ENCODE measurements at places on chromosomes 4 and X.

DNA sequence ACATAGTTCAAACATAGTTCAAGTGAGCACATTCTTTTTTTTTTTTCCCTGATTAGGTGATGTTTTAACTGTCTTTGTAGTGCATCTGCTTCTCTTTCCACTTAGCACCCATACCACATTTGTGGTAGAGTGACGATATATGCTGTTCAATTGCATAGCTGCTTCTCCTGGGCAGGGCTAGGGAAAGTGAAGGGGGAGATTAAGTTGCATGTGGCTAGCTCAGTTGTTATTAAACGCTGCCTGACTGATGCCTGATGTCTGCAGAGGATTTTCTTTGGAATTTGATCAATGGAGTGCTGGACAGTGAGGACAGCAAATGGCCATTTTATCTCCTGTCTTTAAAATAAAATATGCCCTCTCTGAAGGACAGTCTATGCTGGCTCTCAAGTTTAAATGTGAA, 63.7 kb downstream of the ANK2 start:
- no peak for DNase-seq

- no peak for DNase-seq
Measured at GRCh38 chr4:124903995-124904722, 191.6 kb upstream of the ANKRD50 start.

GRCh38 chr4:183405303-183405702, 39.1 kb upstream of the CDKN2AIP start:
- no peak for DNase-seq

DNA sequence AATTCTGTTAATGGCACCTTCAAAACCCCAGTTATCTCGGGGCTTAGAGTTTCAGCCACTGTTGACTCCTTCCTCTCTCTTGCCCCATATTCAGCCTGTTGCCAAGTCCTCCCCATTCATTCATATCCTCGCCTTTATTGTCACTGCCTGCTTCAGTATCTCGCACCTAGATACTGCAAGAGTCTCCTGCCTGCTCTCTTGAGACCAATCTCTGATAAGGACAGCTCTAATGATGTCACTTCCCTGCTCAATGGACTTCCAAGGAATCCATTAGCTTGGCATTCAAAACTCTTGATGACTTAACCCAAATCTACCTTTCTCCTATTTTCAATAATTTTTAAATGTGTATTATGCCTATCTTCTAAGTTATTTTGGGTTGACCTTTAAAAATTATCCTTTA, 1.1 kb upstream of the UBE2A start:
- DNase-seq, result no peak

GRCh38 chr4:150302553-150302952, 224.3 kb downstream of the DCLK2 start:
- peak; percentile 62 for DNase-seq

DNA sequence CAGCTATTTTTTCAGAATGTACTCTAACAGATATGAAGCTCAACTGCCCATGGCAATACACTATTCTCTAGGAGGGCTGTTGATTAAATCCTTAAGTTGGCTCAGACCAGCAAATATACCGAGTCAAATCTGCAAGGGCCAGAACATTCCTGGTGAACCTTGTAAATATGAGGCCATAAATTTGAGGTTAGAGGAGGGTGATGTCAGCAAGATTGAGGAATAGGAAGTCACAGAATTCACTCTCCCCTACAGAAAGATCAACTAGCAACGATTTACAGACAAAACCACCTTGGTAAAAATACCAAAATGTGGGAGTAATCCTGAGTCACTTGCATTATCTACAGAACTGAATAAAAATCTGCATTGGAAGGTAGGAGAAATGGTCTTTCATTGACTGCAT, 399.3 kb downstream of the GPM6A start:
- DNase-seq, result no peak

- DNase-seq, result no peak
Measured at GRCh38 chr4:55904576-55904975, 44.2 kb upstream of the CEP135 start.

DNA sequence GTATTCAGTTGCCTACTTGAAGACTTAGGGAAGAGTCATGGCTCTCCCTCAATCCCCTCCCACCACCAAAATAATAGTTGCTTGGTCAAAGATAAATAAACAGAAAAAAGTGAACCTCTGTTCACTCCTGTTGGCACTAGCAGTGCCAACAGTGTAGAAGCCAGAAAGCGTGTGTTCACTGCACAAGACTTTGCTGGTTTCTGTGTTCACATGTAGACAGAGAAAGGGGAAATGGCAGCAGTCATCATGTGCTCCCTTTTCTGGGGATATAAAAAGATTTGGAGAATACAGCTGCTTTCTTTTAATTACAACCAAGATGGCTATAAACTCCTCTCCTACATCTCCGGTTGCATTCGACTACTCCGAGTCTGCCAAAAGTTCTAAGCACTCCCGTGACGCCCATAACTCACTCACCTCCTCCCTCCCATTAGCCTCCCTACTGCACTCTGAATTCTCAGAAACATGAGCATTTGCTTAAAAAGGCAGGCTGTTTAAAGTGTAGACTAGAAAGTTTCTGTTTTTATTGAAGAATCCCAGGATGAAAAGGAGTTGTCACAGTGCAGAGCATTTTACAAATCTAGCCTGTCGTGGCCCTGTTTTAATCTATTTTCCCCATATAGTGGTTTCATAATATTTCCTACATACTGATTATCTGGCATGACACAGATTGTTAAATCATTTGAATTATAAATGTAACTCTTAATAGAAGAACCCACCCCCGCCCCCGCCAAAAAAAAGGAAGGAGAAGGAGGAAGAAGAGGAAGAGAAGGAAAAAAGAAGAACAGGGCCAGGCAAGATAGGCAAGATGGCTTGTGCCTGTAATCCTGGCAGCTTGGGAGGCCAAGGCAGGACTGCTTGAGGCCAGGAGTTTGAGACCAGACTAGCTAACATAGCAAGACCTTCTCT, 16.7 kb downstream of the LGI2 start:
- DNase-seq, result no peak

DNA sequence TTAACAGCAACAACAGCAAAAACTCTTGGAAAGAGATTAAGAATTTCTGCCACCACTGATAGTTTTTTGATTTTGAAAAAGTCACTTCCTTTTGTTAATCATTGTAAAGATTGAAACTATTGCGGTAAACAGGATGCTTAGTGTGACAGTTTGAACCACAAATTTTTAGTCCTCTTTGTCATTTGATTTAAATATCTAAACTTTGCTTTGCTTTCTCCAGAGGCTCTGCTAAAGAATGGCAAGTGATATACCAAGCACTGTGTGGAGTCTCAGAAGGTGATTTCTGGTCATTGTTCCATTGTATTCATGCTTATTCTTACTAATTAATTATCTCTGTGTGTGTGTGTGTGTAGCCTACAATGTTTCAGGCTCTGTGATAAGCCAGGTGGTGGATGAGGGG, 155.6 kb downstream of the BMPR1B start:
- DNase-seq, result peak; percentile 1

- DNase-seq, result no peak
Measured at GRCh38 chr4:56243107-56243506, 144.2 kb downstream of the AASDH start.

DNA sequence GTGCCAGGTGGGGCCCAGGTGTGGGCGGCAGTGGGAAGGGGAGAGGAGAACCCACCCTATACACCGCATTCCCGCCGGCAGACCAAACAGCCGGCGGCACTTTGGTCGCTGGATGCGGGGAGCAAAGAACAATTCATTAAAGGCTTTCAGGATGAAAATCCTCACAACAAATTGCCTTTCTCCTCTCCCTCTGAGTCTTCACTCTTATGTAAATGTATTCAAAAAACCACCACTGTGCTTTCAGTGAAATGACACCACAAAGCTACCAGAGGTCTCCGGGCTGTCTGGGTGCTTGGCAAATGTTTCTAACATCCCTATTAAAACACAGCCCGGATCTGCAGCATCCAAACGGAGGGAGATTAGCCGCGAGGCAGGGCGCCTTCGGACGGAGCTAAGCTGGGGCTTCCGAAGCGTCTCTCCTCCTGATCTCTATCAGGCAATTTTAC, 171.8 kb upstream of the TBL1X start:
- DNase-seq, result no peak

GRCh38 chr4:89258506-89258905, 49.1 kb downstream of the GPRIN3 start:
- no peak for DNase-seq

- DNase-seq, result no peak
Measured at GRCh38 chr4:123802082-123802645, 405.6 kb downstream of the SPRY1 start.

DNA sequence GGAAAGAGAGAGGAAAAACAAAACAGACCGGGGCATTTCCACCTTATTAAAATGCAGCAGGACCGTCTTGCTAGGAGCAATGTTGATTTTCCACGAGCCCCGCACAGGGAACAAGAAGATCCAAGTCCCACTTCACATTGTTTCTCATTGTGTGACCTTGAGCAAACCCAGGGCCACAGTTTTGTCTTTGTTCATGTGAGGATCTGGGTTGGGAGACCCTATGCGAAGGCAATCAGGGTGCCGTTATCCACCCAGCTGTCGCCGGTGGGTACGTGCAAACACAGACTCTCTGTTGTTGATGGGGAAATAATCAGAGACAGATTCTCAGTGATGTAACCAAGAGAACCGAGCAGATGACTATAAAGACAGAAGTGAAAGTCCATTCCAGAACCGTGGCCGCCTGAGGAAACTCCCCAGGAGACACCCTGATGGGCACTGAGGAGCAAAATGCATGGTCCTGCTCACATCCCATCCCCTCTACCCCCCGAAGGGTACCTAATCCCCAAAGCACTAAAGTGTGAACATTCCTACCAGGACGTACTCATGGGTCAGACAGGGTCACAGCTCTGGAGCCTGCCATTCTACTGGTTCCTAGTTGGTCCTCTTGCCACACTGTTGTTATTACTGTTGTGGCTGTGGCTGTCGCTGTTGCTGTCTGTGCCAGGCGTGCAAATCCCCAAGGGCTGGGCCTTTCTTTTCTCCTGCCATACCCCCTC, 102.7 kb upstream of the RBPJ start:
- DNase-seq, result no peak

GRCh38 chr4:26458157-26458561, 32.1 kb downstream of the CCKAR start:
- DNase-seq, result no peak

DNA sequence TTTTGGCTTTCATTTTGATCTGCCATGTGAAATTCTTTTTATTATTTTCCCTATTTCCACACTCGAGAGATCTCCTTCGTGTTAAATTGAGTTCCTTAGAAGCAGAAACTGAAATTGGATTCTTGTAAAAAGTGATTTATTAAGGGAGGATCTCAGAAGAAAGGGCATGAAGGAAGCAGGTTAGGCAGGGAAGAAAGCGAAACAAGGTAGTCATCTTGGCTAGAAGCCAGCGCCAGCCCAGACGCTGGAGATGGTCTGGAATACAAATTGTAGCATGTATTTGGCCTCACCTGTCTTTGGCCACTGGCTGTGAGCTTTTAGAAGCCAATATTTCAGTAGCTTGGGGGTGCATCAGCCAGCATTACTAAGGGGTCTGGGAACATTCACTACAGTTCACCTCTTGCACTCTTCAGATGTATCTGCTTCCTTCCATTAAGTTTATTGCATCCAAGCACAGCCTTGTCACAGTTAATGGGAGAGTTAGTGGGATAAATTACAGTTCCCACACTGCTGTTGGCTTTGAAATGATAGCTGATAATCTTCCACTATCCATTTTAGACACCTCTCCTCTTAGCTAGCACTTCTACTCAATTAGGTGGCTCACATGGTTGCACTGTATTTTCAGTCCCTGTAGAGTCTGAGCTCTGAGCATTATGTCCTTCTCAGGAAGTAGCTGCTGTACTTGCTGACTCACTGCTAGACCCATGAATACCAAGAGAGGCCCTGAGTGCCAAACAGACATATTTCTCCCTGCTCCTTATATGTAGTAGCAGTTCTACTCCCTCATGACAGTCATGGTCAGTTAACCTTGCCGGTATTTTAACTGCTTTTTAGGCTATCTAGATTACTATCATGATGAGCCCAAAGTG, 14.6 kb downstream of the GRXCR1 start:
- DNase-seq, result no peak

- DNase-seq, result no peak
Measured at GRCh38 chr4:155107059-155107458, 101.4 kb upstream of the NPY2R start.

GRCh38 chr4:158042591-158043030, 130.2 kb downstream of the GASK1B start:
- DNase-seq, result no peak

GRCh38 chr4:84545093-84545492, 37.8 kb upstream of the CDS1 start:
- DNase-seq, result no peak

DNA sequence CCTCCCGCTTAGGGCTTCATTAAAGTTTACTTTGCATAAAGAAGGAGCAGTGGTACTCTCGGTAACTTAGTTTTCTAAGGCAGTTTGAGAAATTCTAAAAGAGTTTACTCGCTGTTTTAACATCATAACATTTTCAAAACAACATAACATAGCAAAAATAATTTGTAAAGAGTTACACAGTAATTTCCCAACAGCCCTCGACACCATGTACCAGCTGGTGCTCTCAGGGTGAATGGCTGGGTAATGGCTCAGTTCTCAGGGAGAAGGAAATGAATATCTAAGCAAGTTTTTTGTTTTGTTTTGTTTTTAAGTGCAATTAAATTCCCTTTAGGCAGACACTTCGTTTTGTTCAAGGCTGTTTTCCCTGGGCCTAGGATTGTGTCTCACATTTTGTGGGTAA, 435.3 kb downstream of the C4orf33 start:
- no peak for DNase-seq

Data from activated CD4-positive, alpha-beta T cell treated with anti-CD3 and anti-CD28 coated beads, Interleukin-2, Interleukin-6, amounts not matched to agents 100 ng/mL and 50 ng/mL, durations not matched to agents 16 hours and 8 hours (primary cell).